ENCODE measurements at places on chromosomes 5 and 9.
A peak's percentile ranks its signal among the peaks of the same experiment; 100 is the strongest.

GRCh38 chr5:84218546-84218945 is 166.1 kb downstream of the EDIL3 start:
- no peak for DNase-seq

GRCh38 chr5:60354311-60354710 is 345.7 kb downstream of the DEPDC1B start:
- DNase-seq: no peak

DNA sequence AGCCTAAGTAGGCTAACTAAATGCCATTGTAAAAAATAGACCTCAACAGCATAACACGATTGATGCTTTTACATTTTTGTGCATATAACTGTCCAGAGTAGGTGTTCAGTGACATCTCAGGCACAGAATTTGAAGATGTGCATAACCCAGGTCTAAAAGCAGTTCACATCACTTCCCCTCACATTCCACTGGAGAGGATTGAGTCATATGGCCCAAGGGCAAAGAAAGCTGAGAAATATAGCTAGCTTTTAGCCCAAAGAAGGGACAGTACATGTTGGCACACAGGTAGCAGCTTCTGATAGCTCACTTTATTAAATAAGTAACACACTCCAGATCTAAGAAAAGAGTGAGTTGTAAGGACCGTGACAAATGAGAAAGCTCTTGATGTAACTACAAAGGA is 2259.5 kb upstream of the WWC1 start:
- DNase-seq: no peak

DNA sequence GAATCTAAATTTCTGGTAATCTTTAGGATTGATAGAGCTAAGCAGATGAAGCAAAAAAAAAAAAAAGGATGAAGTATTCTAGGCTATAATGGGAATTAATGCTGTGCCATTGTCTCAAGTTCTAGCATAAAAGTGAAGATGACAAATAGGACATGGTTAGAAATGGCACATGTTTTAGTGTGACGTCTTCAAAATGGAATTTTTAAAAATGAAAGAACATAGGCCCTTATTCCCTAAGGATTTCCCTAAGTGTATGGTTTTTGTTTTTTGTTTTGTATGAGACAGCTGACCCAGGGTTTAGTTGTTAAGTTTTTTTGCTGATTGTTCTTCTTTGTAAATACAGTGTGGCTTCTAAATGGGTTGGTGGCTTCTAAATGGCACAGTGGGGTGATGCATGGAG is 7.1 kb downstream of the TLE4 start:
- no peak for DNase-seq

- DNase-seq: no peak
These were observed 148.5 kb downstream of the BNC2 start for GRCh38 chr9:16721972-16722371.

DNA sequence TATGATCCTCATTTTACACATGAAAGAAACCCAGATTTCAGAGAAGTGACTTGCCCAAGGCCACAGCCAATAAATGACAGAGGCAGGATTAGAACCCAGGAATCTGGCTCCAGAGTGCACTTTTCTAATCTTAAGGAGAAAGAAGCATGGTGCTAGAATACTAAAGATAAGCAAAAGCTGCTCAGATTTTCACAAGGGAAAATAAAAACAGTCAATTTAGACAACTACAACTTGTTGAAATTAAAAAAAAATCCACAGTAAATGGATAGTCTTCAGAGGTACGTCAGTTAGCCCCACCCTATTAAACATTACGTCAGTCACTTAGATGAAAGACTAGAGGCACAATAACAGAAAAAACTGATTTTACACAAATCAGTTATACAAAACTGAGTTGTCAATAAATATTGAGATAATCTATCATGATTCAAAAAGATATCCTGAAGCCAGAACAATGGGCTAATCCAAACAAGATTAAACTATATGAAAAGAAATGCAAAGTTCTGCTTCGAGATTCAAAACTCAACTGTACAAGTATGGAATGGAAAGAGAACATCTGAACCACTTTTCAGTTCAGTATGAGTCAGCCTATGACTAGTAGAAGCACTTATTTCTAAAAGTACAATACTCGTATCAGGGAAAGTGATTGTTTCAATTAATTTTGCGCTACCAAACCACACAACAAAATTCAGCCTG is 9.3 kb downstream of the TMEM245 start:
- peak; percentile 54 for DNase-seq

- DNase-seq: no peak
These were observed 380.8 kb downstream of the EBF1 start for GRCh38 chr5:158718738-158719505.

DNA sequence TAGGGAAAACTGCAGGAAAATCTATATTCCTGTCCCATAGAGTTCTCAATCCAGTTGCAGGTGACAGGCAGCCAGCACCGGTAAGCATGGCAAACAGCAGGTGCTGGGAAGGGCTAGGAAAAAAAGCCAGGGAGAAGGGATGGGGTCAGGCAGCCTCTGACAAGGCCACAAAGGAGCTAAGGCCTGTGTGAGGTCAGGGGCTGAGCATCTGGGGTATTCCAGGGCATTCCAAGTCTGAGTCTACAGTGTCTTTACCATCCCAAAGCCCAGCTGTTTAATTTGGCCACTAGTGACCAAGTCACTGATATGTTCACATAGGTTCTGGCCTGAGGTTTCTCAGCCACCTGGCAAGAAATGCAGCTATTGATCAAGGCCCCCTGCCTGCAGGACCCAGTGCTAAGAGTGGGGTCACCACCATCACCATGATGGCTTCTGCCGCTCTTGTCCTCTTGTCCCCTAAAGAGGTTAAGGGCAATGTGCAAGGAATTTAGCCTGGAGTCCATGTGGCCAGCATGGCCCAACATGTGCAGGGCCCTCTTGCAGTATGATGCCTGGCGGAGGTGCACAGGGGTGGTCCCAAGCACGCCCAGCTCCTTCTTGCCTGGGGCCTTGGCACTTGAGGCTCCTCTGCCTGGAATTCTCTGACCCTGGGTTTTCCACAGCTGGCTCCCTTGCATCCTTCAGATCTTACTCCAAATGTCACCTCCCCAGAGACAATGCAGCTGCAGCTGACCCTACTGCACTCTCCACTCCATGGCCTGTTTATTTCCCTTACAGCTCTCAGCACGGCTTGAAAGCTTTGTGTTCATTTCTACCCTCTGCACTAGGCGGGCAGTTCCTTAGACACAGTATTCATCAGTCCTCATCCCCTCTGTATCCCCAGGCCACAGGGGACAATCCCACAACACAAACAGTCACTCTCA is 213.1 kb downstream of the MSX2 start:
- no peak for DNase-seq

- no peak for DNase-seq
These were observed at the start of gene COL15A1 for GRCh38 chr9:98943682-98944056. Gene COL15A1 (plus strand): TSS chr9:98943907. CDS start chr9:98944062, 155 bp downstream.

DNA sequence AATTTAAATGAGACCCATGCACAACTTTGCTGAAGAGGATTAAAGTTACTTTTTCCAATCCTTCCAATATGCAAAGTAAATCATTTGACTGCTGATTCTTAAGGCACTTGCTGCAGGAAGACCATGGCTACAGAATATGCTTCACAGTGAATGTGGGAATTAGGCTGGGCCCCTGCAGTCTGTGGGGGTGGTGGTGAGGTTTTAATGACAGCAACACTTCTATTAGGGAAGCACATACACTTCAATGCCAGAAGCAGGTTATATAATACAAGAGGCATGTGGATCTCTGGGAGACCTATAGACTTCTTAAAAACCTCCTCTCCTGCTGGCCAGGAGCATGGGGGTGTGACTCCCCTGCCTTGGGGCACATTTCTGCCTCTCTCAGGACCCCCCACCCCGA is 124.5 kb upstream of the KLF9 start:
- DNase-seq: no peak

- DNase-seq: no peak
These were observed 423.4 kb upstream of the SEMA6A start for GRCh38 chr5:116998024-116998423.

DNA sequence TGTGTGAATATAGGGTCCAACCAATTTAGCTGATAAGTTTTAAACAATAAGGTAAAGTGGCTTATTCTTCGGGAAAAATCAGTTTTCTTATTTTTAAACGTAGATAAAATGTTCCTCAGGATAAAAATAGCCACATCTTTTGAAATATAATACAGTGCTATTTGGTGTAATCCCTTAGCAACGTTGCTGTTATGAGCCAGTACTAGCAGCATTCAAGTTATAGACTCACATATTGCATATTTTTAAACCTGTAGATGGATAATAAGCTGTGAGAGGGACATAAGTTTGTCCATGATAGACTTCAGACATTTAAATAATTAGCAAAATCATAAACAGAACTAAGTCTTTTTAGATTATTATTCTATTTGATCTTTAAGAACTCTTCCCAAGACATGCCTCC is 6.3 kb downstream of the PDE4D start:
- DNase-seq: no peak

GRCh38 chr9:108552459-108553040 is 303.2 kb downstream of the ACTL7B start:
- peak; percentile 68 for DNase-seq

DNA sequence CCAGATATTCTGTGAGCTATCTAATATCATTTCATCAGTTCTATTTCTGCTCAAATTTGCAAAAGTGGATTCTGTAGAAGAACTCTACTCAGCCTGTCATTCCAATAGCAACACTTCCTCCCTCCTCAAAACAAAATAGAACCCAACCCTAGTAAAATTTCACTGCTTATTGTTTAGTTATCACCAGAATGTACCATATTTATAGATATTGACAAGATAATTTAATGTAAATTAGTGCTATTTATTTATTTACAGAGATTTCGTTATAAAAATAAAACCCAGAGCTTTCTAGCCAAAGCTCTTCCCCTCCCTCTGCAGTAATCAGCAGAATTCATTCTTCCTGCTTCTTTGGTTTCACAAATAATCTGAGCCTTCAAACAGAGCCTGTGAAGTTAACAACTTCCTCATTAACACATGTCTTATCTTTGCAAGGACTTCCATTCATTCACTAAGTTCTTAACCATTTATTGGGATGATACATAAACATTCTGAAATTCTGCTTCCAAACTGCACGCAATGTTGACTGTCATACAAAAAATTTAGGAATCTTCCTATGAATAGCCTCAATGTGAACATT is 73.7 kb upstream of the PJA2 start:
- no peak for DNase-seq

GRCh38 chr5:44663991-44664710 is 144.6 kb upstream of the MRPS30 start:
- DNase-seq: no peak

GRCh38 chr5:135534609-135535419 is 950 bp downstream of the NEUROG1 start:
- DNase-seq: no peak

DNA sequence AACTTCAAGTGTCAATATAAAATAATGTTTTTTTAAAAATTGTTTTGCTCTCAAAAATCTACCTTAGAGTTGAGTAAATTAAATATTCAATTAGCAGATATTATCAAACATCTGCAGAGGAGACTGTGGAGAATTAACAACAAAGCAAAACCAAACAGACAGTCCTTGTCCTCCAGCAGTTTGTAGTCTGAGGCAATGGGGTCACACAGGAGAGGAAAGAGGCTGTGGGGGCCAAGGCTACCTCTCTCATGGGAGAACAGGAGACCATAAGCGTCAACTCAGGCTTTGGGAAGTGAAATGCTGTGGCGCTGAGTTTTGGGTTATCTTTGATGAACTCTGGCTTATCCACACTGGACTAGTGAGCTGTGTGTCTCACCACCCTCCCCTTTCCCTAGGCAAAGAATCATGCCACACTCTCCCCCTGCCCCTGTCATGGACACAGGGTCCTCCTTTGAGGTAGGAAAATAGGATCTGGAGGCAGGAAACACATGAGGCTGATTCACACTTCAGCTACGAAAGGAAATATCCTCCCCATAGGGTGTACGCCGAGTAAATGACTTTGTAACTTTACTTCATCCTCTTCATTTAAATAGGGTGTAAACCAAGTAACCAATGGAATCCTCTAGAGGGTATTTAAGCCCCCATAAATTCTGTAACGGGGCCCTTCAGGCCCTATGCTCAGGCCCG is 152.7 kb downstream of the FSTL4 start:
- DNase-seq: no peak

DNA sequence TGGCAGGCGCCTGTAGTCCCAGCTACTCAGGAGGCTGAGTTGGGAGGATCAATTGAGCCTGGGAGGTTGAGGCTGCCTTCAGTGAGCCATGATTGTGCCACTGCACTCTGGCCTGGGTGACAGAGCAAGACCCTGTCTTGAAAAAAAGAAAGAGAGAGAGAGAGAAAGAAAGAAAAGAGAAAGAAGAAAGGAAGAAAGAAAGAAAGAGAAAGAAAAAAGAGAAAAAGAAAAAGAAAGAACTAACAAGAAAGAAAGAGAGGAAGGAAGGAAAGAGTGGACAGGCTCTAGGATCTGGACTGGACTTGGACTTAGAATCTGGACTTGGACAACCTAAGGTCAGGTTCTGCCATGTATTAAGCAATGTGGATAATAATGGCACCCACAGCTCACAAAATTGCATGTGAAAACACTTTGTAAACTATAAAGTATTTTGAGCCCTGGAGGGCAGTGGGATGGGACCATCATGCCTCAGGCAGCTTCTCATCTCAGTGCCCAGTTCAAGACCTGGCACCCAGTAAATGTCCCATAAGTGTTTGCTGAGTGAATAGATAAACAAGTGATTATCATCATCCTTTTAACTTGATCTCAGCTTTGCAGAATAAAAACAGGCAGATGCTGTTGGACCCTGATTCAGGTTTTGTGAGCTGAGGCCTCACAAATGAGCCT is 12.8 kb upstream of the PHF19 start:
- DNase-seq: no peak

GRCh38 chr5:1111727-1112289 is at the start of gene SLC12A7:
Gene SLC12A7 (minus strand): TSS chr5:1112063. CDS start chr5:1111991, 72 bp downstream.
- DNase-seq: no peak

DNA sequence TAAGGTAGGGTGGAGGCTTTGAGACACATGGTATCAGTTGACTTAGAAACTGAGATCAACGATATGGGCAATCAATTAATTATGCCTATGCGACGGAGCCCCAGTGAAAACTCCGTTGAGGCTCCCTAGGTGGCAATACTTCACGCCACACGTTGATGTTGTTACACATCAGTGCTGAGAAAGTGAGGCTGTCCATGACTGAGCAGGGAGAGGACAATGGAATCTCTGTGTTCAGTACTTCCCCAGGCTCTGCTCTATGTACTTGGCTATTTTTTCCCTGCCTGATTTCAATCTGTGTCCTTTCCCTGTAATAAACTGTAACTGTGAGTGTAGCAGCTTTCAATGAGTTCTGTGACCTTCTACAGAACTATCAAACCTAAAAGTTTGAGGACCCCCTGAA is 211.7 kb downstream of the SNCAIP start:
- DNase-seq: no peak

DNA sequence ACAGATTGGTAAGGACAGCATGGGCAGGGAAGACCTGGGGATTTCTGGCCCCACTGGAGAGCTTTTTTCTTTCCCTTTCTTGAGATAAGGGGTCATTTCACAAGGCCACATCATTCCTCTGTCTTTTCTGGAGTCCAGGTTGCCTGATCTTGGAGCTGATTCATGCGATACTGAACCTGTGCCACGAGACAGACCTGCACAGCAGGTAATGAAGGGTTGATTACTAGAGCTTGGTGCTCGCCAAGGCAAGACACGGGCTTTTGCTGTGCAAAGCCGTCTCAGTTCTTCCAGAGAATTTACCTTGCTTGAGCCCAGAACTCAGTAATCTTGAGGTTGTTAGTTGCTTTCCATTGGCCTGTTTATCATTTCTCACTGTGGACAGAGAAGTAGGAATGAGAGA is 39.2 kb downstream of the NUP188 start:
- DNase-seq: no peak

GRCh38 chr9:91391412-91391811 is 29.7 kb upstream of the AUH start:
- no peak for DNase-seq

GRCh38 chr9:122086873-122087272 is 6.2 kb downstream of the TTLL11 start:
- DNase-seq: no peak

- DNase-seq: no peak
These were observed 122.9 kb downstream of the DMAC1 start for GRCh38 chr9:7676609-7677156.
